ENCODE measurements at places on chromosomes 7 and 10. TPM values are rescaled to one million over a fixed set of nuclear protein-coding genes. Genes with fewer than 3 reads are reported as not detected.

Gene HILPDA
- total RNA-seq: 22.3 TPM

Gene GIMAP8
- 13.6 TPM for total RNA-seq

DNA sequence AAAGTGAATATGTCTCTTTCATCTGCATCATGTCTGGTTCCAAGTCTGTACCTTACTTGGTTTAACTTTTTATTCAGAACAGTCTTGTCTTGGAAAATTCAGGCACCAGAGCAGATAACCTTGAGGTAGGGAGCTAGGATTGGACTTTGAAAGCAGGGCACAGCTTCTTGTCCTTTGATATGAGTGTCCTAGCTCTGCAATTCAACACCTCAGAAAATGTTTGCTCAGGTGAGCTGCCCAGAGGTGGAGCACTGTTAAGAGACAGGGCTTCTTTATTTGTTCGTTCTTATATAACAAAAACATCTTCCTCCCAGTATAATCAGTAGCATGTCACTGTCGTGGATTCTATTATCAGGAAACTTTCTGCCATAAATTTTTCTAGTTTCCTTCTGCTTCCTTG is 118.3 kb downstream of the LRRC4 start:
- no peak for DNase-seq

Gene SCIN
- 20.2 TPM for total RNA-seq

- no peak for DNase-seq
Observed at GRCh38 chr10:92829786-92830377, 18.4 kb upstream of the EXOC6 start.

GRCh38 chr7:44384586-44385433 is 59.4 kb upstream of the CAMK2B start:
- no peak for DNase-seq

- DNase-seq: peak; percentile 63
Observed at GRCh38 chr7:140672382-140673062, at the start of gene ADCK2. Gene ADCK2 (plus strand): TSS chr7:140672945. CDS start chr7:140673331, 386 bp downstream.

DNA sequence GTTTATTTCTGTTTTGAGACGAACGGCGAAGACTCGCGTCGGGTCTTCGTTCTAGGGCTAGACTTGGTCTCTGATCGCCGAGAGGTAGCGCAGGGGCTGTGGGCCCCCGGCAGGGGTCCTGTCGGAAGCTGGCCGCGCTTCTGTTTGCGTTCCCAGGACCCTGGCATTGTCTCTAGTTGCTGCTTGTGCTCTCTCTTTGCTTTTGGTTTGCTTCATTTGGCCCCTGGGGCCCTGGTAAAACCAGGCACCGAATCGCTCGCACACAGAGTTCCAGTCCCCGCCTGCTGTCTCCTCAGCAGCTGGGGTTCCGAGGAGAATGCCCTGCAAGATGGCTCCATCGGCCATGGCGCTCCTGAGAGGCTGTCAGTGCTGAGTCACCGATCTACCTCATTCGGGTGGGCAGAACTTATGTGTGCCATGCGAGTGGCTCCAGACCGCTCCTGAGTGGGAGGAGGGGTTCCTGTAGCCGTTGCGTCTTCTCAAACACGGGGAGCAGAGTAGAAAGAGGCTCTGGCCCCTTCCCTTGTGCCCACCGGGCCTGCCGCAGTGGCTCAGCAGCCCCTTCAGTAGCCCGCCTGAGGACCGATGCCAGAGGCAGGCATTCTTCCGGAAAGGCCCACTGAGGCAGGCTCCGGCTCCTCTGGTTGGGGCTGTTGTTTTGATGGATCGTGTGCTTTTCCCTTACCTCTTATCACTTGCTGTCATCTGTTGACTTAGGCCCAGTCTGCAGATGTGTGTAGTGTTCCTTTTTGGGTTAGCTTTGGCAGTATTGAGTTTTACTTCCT is 826 bp downstream of the CHPF2 start:
- no peak for DNase-seq

Gene SAMD9
- 8.1 TPM for total RNA-seq

- DNase-seq: no peak
Observed at GRCh38 chr7:13800694-13801448, 188.6 kb downstream of the ETV1 start.

DNA sequence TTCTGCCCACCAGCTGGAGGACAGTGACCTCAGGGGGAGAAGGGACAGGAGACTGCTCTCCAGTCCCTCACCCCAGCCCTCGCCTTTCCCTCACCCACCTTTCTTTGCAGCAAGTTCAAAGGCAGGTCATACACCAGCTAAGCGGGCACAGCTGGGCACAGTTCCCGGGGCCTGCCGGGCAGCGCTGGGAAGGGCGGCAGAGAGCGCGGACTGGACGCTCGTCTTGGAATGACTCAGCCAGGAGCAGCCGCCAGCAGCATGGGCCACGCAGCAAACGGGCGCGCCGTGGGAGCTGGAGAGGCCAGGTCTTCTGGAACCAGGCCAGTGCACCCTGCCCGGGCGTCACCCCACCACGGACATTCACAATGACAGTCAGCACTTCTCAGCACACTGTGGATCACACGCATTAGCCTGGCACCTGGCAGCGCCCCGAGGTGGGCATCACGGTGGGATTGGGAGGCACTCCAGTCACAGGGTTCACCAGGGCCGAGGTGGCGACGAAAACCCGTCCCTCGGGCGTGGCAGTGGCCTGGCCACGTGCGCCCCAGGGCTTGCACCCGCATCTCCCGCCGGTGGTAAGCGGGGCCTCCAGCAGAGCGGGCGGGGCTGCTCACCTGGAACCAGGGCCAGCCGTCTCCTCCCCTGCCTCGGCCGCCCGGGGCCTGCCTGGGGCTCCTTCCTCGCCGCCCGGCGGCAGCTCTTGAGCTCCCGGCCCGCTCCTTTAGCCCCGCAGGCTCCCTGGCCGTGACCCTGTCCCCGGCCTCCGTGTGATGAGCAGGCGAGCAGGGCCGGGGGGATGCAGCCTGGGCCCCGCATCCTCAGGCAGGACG is 29.0 kb upstream of the WDFY4 start:
- peak; percentile 70 for DNase-seq

Gene NKX6-2
- not detected for total RNA-seq

Gene SFMBT2
- 20.3 TPM for total RNA-seq

DNA sequence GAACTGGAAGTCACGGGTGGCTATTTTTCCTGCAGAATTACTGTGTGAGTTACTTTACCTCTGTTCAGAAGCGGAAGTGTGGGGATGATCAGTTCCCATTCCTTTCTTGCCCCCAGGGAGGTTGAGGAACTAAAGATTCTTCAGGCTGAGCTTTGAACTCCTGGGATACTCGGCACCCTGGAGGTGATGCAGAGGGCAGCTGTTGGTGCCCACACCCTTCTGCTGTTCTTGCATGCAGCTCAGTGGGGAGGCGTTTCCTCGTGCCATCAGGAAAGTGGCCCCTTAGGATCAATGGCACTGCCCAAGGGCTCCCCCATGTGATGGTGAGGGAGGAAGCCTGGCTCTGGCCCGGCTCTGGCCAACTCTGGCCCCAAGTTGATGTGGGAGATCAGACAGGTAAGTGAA is 44.7 kb upstream of the MXI1 start:
- no peak for DNase-seq

- no peak for DNase-seq
Observed at GRCh38 chr10:75596930-75597620, 165.7 kb downstream of the LRMDA start.

- DNase-seq: no peak
Observed at GRCh38 chr10:75475460-75476182, 44.2 kb downstream of the LRMDA start.

DNA sequence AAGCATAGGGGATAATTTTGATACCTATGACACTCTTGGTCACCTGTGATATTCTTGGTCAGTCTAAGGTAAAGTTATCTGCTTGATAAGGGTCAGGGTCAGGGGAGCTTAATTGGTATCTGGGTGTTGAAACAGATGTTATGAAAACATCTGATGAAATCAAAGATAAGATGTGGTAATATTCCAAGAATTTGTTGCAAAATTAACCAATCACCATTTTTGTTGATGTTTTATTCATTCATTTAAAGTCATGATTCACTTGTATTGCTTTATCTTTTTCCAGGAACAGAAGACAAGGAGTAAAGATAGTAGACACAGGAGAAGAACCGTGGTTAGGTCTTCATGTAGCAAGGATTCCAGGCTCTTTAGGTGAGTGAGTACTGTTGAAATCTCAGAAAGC is 103.1 kb downstream of the SEMA3C start:
- no peak for DNase-seq

GRCh38 chr7:26513948-26514347 is 222.3 kb downstream of the SNX10 start:
- DNase-seq: no peak

Gene PHKG1
- total RNA-seq: 3.1 TPM

DNA sequence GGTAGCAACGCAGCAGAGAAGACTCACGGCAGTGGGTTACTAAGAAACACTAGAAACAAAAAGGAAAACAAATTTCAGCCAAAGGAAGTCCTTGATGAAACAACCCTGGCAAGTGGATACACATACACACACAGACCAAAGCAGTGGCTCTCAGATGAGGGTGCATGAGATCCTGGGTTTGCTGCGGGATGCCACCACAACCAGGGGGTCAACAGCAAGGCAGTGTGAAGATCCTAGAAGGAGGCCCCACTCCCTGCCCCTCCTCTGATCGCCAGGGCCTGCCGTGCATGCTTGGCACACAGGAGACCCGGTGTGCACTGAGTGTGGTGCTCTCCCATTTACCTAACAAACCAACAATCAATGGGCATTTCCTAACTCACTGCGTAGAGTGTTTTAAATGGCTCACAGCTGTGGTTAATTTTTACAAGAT is 252.3 kb upstream of the KLF14 start:
- DNase-seq: no peak

GRCh38 chr7:105261689-105262088 is 127.0 kb downstream of the SRPK2 start:
- DNase-seq: no peak

DNA sequence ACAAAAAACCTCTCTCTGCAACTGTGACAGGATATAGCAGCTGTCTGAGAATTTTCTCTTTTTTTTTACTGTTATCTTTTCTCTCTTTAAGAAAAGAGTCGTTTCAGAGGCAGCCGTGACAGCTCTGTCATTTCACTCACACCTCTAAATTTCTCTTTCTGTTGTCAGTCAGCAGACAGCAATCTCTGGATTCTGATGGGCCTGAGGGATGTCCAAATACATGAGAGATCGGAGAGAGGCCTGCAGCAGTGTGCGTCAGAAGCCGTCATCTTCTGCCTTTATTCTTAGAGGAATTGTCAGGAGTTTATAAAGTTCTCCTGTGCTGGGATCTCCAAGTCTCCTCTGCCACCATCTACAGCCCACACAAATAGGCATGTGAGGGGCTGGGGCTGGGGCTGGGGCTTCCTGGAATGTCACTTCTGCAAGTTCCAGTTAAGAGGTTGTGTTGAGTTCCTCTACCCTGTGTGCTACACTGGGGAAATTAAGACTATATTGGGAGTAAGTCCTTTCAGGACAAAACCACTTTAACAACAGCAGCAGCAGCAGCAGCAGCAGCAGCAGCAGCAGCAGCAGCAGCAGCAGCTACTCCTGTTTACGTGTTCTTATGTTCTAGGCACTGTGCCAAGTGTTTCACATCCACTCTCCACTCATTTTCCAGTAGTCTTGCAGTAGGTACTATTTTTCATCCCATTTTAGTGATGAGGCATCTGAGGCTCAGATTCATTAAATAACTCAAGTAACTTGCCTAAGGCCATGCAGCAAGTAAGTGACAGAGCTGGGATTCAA is 541.3 kb downstream of the LRMDA start:
- no peak for DNase-seq

GRCh38 chr7:67564959-67565358 is 568.3 kb downstream of the TYW1 start:
- no peak for DNase-seq

Gene HIPK2
- 48.2 TPM for total RNA-seq

- DNase-seq: no peak
Observed at GRCh38 chr10:104054430-104054829, 31.2 kb downstream of the COL17A1 start.

DNA sequence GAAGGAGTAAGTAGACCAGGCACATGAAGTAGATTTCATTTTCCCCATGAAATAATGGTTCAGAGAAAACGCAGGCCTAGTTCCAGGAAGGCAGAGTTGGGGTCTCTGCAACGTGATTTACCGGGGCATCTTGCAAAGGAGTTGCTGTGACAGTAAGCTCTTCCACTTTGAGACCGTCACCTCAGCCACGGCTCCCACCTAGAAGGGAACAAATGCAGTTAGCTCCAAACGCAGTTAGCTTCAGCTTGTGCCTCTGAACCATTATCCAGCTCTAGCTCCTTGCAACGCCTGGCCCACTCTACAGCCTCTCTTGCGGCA is 7.0 kb upstream of the MYO1G start:
- no peak for DNase-seq

DNA sequence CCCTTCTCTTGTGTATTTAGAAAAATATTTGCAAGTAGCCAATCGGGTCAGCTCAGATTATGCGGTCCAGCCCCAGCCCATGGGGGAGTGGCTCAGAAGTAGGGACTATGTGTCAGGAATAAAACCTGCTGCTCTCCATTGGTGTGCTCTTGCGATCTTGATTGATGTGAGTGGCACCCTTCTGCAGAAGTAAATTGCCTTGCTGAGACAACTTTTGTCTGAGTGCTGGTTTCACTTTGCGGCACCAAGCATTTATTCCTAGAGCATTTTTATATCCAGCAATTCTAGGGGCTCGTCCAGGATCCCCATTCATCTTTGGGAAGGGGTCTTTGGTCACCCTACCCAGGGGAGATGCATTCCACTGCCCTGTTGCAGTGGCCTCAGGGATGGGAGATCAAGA is 26.1 kb upstream of the FAM221A start:
- no peak for DNase-seq

Gene ANLN
- total RNA-seq: 5.8 TPM

Gene COL17A1
- total RNA-seq: 18.5 TPM

DNA sequence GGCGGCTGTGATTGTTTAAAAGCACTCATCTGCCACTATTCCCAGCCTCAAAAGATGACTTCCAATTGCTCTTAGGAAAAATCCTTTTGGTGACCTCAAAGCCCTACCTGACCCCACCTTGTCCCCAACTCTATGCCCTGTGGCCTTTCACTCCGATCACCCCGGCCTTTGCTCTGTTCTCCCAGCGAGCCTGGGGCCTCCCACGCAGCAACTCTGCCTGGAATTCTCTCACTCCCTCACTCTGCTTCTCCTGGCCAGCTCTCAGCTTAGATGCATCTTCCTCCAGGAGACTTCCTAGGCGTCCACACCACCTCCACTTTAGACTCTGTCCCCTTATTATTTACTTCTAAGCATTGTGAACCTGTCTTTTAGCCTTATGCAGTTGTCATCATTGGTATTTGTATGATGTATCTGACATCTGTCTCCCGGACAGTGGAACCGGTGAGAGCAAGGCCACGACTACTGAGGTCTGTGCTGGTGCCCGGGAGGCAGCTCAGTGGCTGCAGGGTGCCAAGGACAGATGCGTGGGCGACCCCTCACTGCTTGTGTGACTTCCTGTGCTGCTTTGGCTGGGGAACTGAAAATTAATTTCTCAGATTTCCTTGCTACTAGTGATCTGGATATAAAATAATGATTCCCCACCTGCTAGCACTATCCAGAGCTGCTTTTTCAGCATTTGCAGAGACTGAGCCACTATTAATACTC is 63.0 kb downstream of the PIP4K2A start:
- no peak for DNase-seq
